ENCODE measurements at places on chromosomes 4 and X.

- H3K27me3 ChIP-seq, result no peaks in the 10 kb centered on the region
- no peak overlapping the region for H3K4me3 ChIP-seq
- H3K4me1 ChIP-seq, result no peaks in the 10 kb centered on the region
- peak; percentile 86 for DNase-seq
Measured at GRCh38 chr4:128424527-128425497, 137.2 kb upstream of the PGRMC2 start.

GRCh38 chr4:178414042-178414441 is 971.8 kb upstream of the AGA start:
- no peaks in the 10 kb centered on the region for H3K4me1 ChIP-seq
- no peaks in the 10 kb centered on the region for H3K36me3 ChIP-seq
- H3K27ac ChIP-seq, result no peak overlapping the region
- DNase-seq, result no peak
- no peaks in the 10 kb centered on the region for H3K27me3 ChIP-seq

DNA sequence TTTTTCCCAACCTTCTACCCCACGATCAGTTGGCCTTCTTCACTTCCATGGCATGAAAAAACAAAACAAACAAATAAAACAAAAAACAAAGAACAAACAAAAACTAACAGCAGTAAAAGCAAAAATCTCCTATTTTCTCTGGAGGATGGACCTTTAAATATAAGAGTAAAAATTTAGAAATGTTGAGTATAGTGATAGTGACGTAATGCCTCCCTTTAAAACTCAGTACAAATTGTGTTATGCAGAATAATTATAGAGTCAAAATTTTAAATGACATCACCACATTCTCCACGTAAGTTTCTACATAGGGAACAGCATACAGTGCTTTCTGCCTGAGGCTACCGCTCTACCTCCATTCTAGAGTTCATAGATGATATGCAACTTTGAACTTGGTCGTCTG is 2156.4 kb downstream of the PCDH7 start:
- no peaks in the 10 kb centered on the region for H3K36me3 ChIP-seq
- no peaks in the 10 kb centered on the region for H3K27me3 ChIP-seq
- H3K4me3 ChIP-seq, result no peak overlapping the region
- H3K4me1 ChIP-seq, result no peaks in the 10 kb centered on the region

GRCh38 chrX:100494646-100495370 is 84.7 kb upstream of the PCDH19 start:
- peaks cover 12% of the 10 kb centered on the region for H3K4me1 ChIP-seq
- no peak overlapping the region for H3K4me3 ChIP-seq
- H3K36me3 ChIP-seq, result no peaks in the 10 kb centered on the region
- H3K27me3 ChIP-seq, result no peaks in the 10 kb centered on the region

GRCh38 chr4:117654079-117654478 is 380.2 kb upstream of the NDST3 start:
- no peaks in the 10 kb centered on the region for H3K4me1 ChIP-seq
- no peaks in the 10 kb centered on the region for H3K36me3 ChIP-seq
- H3K27me3 ChIP-seq, result no peaks in the 10 kb centered on the region
- no peak overlapping the region for H3K27ac ChIP-seq

Data from cardiac muscle cell (in vitro differentiated cells and primary cell).